ENCODE measurements at places on chromosomes 2 and 18.

- peaks cover 67% of the 10 kb centered on the region for H3K36me3 ChIP-seq
- H3K4me3 ChIP-seq: no peak overlapping the region
- H3K27me3 ChIP-seq: no peaks in the 10 kb centered on the region
- H3K27ac ChIP-seq: no peak overlapping the region
- DNase-seq: no peak
- H3K4me1 ChIP-seq: peaks cover 12% of the 10 kb centered on the region
Measured at GRCh38 chr2:218555527-218555926, 12.6 kb downstream of the USP37 start.

DNA sequence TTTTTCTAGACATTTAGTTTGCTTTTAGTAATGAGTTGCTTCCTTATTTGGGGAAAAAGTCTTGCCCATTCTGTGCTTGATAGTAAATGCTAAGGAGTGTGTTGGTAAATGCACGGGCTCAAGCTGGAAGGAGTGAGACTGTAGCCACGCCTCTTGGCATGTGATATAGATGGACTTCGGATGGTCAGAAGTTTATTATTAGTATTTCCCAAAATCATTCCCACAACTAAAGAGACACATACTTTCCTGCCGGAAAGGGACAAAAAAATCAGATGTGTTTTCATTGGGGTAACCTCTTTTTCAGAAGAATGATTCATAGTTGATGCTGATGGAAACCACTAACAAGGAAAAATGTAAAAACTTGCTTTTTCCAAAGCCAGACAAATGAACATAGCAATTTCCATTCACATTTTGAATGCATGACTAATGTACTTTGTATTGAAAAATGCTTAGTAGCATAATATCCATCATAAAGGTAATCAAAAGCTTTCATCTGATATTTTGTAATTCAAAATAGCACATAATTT is 133.2 kb downstream of the ZNF532 start:
- no peak for DNase-seq
- H3K36me3 ChIP-seq: no peaks in the 10 kb centered on the region
- H3K4me3 ChIP-seq: no peak overlapping the region
- no peak overlapping the region for H3K27ac ChIP-seq
- H3K4me1 ChIP-seq: no peaks in the 10 kb centered on the region

- DNase-seq: no peak
- no peak overlapping the region for H3K27ac ChIP-seq
- H3K4me3 ChIP-seq: no peak overlapping the region
- no peaks in the 10 kb centered on the region for H3K27me3 ChIP-seq
- no peaks in the 10 kb centered on the region for H3K36me3 ChIP-seq
Measured at GRCh38 chr18:72360634-72361033, 183.5 kb downstream of the CBLN2 start.

GRCh38 chr2:237806334-237806733 is 7.8 kb downstream of the RBM44 start:
- H3K36me3 ChIP-seq: no peaks in the 10 kb centered on the region
- no peak overlapping the region for H3K27ac ChIP-seq
- no peak for DNase-seq
- H3K4me1 ChIP-seq: no peaks in the 10 kb centered on the region

DNA sequence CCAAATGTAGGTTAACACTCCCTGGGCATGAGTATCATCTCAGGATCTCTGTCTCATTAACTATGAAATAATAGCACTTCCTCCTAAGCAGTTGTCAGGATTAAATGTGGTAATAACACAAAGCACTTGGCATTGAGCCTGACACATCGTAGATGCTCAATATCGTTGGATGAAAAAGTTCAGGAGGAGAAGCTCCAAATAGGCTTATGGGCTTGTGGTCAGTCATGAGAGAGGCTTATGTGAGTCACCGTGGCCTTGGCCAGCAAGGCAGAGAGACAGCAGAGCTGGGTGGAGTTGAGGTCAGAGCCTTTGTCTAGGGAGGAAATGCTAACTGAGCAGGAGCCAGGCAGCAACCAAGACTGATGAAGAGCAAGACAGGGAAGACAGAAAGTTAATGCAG is 68.3 kb upstream of the PPM1B start:
- no peaks in the 10 kb centered on the region for H3K36me3 ChIP-seq
- H3K27ac ChIP-seq: no peak overlapping the region
- H3K4me1 ChIP-seq: peaks cover 13% of the 10 kb centered on the region
- no peak overlapping the region for H3K4me3 ChIP-seq
- peak; percentile 63 for DNase-seq

DNA sequence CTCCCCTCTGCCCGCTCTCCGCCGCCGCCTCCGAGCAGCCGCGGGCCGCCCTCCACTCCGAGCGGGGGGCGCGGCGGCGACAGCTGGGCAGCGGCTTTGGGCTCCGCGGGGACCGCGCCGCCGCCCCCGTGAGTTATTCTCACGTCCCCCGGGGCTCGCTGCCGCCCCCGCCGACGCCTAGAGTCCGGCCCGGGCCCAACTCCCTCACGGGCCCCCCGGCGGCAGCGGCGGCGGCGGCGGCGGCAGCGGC is 645 bp downstream of the MIB1 start:
- H3K36me3 ChIP-seq: peaks cover 6% of the 10 kb centered on the region
- peaks cover 5% of the 10 kb centered on the region for H3K27me3 ChIP-seq
- peak; percentile 85 for DNase-seq
- H3K4me3 ChIP-seq: peak overlapping the region; percentile 86
- peaks cover 31% of the 10 kb centered on the region for H3K4me1 ChIP-seq
- no peak overlapping the region for H3K27ac ChIP-seq

GRCh38 chr18:72427721-72428120 is 116.4 kb downstream of the CBLN2 start:
- H3K27ac ChIP-seq: no peak overlapping the region
- H3K4me1 ChIP-seq: no peaks in the 10 kb centered on the region
- no peak for DNase-seq

GRCh38 chr18:42956287-42956686 is 159.2 kb downstream of the RIT2 start:
- no peak for DNase-seq
- no peaks in the 10 kb centered on the region for H3K27me3 ChIP-seq
- H3K4me1 ChIP-seq: no peaks in the 10 kb centered on the region
- no peaks in the 10 kb centered on the region for H3K36me3 ChIP-seq
- H3K27ac ChIP-seq: no peak overlapping the region

GRCh38 chr18:65608471-65608870 is 142.3 kb upstream of the CDH7 start:
- H3K27ac ChIP-seq: no peak overlapping the region
- H3K36me3 ChIP-seq: no peaks in the 10 kb centered on the region
- no peak overlapping the region for H3K4me3 ChIP-seq
- no peaks in the 10 kb centered on the region for H3K4me1 ChIP-seq
- no peak for DNase-seq

DNA sequence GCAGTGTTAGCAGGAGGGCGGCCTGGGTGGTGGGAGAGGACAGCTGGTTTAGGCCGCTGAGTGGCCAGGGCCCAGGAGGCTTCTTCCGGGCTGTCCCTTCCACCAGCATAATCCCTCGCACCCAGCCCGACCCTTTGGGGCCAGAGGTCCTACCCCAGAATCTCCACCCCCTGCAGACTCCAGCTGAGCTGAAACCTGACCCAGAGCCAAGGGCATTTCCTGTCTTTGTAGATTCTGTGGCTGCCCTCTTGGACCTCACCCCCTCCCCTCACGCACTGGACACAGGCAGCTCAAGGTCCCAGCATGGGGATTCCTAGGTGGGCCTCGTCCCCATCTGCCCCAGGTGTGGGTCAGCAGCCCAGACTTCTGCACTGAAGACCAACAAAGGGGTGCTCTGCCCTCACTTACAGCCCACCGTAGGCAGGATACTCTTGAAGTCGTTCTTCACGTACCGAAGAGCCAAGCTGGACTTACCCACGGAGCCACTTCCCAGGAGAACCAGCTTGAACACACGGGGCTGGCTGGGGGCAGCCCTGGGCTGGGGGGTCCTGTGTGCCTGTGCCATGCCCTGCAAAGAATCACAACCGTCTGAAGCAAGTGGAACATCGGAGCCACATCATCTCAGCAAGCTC is 4.8 kb downstream of the RAB17 start:
- H3K36me3 ChIP-seq: no peaks in the 10 kb centered on the region
- H3K27ac ChIP-seq: no peak overlapping the region
- peaks cover 7% of the 10 kb centered on the region for H3K4me1 ChIP-seq
- peaks cover 14% of the 10 kb centered on the region for H3K27me3 ChIP-seq
- H3K4me3 ChIP-seq: no peak overlapping the region

GRCh38 chr2:179177694-179178093 is 86.9 kb downstream of the SESTD1 start:
- H3K4me1 ChIP-seq: no peaks in the 10 kb centered on the region
- no peak for DNase-seq
- H3K4me3 ChIP-seq: no peak overlapping the region
- H3K36me3 ChIP-seq: peaks cover 6% of the 10 kb centered on the region
- H3K27ac ChIP-seq: no peak overlapping the region

GRCh38 chr2:99471654-99472599 is 17.9 kb downstream of the REV1 start:
- no peak for DNase-seq
- H3K4me3 ChIP-seq: no peak overlapping the region
- H3K27me3 ChIP-seq: no peaks in the 10 kb centered on the region
- peaks cover 2% of the 10 kb centered on the region for H3K36me3 ChIP-seq
- H3K4me1 ChIP-seq: peaks cover 5% of the 10 kb centered on the region

DNA sequence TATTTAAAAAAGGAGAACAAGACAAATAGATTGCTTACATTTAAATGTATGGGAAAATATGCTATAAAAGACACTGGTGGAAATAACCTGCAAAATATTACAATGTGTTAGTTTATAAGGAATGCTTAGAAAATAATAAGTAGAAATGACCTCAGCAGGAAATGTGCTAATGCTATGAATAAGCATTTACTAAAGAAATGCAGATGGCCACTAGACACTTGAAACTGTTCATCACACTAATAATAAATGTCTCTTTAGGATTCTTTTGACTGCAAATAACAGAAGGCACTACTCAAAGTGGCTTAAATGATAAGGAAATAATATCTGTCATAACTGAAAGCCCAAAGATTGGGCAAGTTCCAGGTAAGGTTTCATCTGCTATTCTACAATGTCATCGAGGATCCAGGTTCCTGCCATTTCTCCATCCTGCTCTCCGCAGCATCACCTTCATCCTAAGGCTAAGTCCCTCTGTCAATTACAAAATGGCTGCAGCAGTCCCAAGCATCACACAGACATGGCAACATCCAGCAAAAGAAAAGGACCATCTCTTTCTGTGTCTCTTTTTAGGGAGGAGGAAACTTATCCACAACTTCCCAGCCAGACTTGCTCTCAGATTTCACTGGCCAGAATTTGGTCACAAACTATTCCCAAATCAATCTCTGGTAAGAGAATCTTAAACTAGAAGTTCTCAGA is 21.9 kb downstream of the METTL8 start:
- no peak for DNase-seq
- peaks cover 19% of the 10 kb centered on the region for H3K4me1 ChIP-seq
- no peak overlapping the region for H3K27ac ChIP-seq
- H3K4me3 ChIP-seq: no peak overlapping the region

DNA sequence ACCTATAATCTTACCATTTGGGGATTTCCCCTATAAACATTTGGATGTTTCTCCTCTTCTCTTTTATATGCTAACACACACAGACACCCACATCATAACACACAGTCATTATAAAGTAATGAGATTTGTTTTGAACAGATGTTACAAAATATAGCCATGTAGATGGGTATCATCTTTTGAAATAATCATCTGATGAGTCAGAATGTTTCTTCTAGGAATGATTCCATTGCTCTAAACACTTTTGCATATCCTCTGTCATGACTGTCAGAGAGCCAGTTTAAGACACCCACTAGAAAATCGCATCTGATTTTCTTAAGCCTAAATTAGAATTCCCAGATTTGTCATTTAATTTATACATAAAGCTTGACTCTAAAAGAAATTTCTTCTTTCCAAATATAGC is 442.6 kb downstream of the CMPK2 start:
- H3K36me3 ChIP-seq: no peaks in the 10 kb centered on the region
- no peaks in the 10 kb centered on the region for H3K4me1 ChIP-seq
- H3K27me3 ChIP-seq: no peaks in the 10 kb centered on the region
- no peak for DNase-seq
- H3K27ac ChIP-seq: no peak overlapping the region

- no peak overlapping the region for H3K4me3 ChIP-seq
- no peak for DNase-seq
- H3K4me1 ChIP-seq: no peaks in the 10 kb centered on the region
- H3K27ac ChIP-seq: no peak overlapping the region
Measured at GRCh38 chr18:33034945-33035344, 262.1 kb upstream of the KLHL14 start.

DNA sequence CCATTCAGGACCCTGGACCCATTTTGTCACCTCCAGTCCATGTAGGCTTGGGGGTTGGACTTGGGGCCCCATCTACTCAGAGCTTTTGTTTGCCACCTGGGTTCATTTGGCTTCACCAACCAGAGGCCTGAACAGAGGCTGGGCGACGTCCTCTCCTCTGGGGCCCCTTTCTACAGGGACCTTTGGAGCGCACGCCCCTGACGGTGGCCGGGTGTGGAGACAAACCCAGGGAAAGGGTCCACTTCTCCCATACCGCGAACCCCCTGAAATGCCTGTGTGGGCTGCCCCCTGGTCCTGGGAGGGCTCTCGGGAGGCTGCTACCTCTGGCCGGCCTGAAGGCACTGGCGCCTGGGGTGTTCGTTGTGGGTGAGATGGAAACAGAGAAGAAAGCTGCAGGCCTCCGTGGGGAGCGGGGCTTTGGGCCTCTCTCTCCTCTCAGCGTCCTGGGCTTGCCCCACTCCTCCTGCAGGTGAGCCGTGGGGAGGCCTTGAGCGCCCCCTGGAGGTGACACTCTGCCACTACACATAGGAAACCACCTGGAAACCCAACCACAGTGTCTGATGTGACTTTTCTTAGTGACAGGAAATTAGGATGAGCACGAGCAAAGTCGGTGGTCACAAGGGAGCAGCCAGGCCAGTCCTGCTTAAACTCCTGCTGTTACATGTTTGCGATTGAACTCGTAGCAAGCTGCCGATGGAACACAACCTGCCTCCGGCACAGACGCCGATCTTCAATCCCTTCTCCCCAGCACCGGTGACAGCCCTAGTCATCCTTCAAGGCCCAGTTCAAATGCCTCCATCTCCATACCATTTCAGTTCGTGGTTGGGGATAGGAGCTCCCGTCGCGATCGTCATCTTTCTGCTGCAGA is 12.0 kb upstream of the NTSR2 start:
- no peaks in the 10 kb centered on the region for H3K36me3 ChIP-seq
- H3K4me1 ChIP-seq: peaks cover 5% of the 10 kb centered on the region
- DNase-seq: peak; percentile 88
- peaks cover 32% of the 10 kb centered on the region for H3K27me3 ChIP-seq
- H3K27ac ChIP-seq: no peak overlapping the region
- no peak overlapping the region for H3K4me3 ChIP-seq

DNA sequence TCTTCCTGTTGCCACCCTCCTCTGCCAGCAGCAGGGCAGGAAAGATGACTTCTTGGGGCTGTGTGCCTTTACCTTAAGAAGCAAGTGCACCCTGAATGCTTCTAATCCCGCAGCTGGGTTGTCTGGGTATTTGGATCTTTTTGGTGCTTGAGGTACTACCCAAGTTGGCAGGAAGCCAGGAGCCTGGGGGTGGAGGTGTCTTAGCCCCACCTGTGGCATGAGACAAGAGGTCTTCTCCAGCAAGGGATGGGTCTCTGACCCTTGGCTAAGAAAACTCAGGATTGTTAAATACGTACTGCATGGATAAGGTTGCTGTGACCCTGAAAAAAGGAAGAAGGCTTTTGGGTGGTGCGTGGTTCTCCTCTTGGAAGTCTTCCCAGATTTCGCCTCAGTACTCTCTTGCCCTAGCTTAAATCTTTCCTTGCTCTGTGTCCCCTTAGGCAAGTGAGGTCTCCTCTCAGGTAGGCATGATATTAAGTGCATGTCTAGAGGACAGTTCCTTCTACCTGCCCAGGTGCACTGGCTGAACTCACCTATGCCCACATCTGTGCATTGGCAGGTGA is 4.3 kb downstream of the HPCAL1 start:
- DNase-seq: no peak
- no peaks in the 10 kb centered on the region for H3K27me3 ChIP-seq
- peaks cover 8% of the 10 kb centered on the region for H3K36me3 ChIP-seq
- peaks cover 38% of the 10 kb centered on the region for H3K4me1 ChIP-seq
- H3K4me3 ChIP-seq: no peak overlapping the region
